ENCODE measurements at places on chromosomes 13 and 19.
A peak's percentile ranks its signal among the peaks of the same experiment; 100 is the strongest.

GRCh38 chr19:3670796-3671679, 29.2 kb downstream of the PIP5K1C start:
- no peak for DNase-seq

DNA sequence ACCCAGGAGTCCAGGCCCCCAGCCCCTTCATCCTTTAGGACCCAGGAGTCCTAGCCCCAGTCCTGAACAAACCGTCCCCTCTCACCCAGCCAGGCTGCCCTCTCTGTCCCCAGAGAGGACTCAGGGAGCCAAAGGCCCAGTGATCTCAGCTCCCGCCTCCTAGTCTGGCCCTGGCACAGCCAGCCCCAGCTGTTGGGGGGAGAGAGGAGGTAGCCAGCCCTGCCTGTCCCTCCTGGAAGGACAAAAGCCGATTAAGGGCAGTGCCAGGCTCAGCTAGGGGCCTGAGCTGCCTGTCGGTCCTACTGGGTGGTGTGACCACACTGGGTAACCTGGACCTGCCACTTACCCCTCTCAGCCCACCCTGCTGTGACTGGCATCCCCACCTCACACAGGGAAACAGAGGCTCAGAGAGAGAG, 14.5 kb downstream of the LIPE start:
- DNase-seq = peak; percentile 88

DNA sequence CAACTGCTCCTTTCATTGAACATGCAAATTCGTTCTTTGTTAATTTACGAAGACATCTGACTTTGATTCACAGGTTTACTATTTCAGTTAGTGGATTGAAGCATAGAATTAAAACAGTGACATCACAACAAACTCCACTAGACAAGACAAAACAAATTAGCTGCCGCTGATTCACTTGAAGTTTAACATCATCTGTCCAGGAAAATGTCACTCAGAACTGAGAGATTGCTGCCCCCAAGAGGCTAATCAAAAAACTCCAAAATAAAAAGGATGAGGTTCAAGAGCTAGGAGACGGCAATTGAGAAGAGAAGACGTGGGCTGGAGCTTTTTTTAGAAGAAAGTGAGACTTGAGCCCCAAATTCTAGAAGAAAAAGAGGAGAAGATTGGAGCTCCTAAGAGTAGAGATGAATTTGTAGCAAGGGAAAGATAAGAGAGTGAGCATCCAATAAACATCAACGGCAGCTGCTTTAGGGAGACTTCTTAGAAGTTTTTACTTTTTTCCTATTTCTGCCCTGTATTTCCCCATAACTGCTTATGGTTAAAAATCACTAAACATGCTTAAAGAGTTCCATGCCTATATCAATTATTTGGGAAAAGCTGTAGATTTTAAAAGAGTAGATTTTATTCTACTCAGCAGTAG, 40.8 kb upstream of the TPP2 start:
- DNase-seq = no peak

GRCh38 chr13:74132776-74133656, 1.2 kb downstream of the KLF12 start:
- peak; percentile 36 for DNase-seq

- DNase-seq = no peak
Observed at GRCh38 chr19:5803752-5804515, 933 bp upstream of the NRTN start.

- peak; percentile 44 for DNase-seq
Observed at GRCh38 chr13:44218501-44219240, 155.0 kb upstream of the SERP2 start.

GRCh38 chr13:48827709-48828108, 148.0 kb upstream of the FNDC3A start:
- no peak for DNase-seq

DNA sequence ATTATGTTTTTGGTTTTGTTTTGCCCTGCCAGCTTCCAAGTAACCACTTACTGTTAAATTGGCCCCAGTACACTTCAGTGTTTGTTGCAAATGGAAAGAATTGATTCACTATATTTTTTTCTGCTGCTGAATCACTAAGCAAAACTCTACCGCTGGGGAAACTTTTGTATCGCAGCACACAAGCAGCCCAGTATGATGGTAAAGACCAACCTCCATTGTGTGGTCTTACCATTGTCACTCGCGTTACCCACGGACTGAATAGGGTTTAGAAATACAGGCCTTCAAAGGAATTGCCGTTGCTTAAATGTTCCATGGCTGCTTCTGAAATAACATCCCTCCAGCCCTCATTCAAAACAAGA, 7.9 kb downstream of the SPATA13 start:
- DNase-seq = no peak

GRCh38 chr13:105345131-105345530, 1190.3 kb downstream of the EFNB2 start:
- no peak for DNase-seq

DNA sequence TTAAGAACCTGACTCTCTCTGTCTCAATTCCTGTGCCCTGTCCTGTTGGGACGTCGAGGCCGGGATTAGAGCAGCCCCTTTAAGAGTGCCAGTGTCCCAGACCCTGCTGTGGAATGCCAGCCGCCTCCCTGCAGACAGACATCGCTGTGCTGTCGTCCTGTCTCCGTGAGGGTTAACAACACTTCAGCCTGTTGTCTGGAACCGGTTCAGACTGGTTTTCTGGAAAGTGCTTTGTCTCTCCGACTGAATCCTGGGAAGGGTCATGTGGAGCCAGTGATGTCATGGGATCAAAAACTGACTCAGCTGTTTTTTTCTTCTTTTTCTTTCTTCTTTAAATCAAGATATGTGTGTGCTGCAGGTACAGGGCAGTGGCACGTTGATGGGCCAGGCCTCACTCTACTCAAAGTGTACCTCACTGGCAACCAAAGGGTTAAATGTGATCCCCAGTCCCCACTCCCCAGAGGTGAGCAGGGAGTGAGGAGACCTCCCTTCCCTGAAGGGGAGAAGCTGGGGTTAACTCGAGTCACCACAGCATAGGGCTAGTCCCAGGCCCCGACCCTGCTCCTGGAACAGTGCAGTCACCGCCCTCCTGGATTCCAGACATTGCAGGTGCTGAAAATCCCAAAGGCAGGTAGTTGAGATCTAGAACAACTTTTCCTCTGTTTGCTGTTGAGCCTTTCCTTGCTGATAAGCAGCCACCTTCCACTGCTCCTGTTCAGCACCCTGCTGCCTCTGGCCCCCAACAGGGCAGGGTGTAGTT, 50.8 kb downstream of the TSSK6 start:
- no peak for DNase-seq

GRCh38 chr13:98896868-98897144, 81.1 kb downstream of the DOCK9 start:
- DNase-seq = no peak

DNA sequence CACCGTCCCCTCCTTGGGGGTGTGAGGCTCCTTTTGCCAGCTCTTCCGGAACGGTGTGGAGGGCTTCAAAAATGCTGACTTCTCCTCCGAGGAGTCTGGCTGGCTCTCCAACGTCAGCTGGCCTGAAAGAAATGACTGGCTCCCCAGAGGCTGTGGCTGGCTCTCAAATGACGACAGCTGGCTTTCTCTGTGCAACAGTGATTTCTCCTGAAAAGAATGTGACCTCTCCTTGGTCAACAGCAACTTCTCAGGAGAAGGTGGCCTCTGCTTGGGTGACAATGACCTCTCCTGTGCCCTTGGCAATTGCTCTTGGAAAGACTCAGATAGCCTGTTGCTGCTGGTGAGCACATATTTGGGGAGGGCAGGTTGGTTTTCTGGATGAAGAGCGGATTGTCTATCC, 29.2 kb downstream of the ONECUT3 start:
- DNase-seq = no peak

GRCh38 chr13:79775830-79776229, 294.9 kb downstream of the NDFIP2 start:
- DNase-seq = no peak

DNA sequence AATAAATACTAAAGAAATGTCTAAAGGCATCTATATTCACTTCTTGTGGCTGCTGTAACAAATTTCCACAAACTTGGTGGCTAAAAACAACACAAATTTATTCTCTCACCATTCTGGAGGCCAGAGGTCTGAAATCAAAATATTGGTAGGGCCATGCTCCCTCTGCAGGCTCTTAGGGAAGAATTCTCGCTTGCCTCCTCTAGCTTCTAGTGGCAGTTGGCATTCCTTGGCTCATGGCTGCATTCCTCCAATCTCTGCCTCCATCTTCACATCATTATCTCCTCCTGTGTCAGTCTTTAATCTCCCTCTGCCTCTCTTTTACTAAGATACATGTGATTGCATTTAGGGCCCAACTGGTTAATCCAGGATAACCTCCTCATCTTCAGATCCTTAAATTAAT, 54.1 kb upstream of the RFXAP start:
- DNase-seq = no peak

DNA sequence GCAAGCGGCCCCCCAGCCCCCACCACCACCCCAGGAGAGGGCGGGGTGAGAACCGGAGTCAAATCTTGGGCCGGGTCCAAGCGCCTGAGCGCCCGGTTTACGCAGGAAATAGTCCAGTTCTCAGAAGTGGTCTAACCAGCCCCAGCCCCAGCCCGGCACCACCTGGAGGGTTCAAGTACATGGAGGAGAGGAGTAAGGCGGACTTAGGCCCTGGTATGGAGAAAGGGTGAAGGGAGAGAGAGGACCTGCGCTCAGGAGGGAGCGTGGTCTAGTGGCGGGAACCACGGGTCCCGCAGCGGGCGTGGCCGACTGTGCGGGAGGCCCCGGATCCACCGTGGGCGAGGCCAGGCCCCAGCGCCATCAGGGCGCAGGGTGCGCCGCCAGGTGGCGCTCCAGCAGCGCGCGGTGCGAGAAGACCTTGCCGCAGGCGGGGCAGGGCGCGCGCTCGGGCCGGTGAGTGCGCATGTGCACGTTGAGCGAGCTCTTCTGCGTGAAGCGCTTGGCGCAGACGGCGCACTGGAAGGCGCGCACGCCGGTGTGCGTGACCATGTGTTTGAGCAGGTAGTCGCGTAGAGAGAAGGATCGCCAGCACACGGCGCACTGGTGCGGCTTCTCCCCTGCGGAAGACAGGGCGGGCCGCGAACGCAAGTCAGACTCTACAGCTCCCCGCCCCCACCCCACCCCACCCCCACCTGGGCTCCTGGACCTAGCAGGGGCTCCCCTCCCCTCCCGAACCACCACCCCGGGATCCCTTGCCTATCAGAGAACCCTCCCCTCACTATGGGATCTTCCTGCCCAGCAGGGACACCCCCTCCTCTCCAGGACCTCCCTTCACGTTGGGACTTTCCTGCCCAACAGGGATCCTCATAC, 2.1 kb upstream of the SLC27A5 start:
- peak; percentile 88 for DNase-seq

DNA sequence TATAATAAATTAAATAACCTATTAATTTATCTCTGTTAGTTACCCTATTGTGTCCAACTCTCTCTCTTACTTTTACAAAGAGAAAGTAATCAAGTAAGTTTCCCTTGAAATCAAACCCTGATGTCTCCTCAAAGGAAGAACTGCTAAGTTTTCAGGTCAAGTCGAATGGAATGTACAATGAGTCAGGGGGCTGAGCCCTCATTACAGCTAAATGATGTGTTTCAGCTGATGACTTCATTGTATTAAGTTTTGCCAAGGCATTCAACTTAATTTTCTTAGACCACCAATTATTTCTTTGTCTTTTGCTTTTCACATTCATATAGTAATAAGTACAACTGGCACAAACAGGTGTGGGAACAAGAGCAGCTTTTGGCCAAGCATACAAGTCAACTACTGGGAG, 54.7 kb upstream of the DCT start:
- DNase-seq = no peak

- DNase-seq = no peak
Observed at GRCh38 chr13:22592515-22592914, 588.3 kb upstream of the SGCG start.

DNA sequence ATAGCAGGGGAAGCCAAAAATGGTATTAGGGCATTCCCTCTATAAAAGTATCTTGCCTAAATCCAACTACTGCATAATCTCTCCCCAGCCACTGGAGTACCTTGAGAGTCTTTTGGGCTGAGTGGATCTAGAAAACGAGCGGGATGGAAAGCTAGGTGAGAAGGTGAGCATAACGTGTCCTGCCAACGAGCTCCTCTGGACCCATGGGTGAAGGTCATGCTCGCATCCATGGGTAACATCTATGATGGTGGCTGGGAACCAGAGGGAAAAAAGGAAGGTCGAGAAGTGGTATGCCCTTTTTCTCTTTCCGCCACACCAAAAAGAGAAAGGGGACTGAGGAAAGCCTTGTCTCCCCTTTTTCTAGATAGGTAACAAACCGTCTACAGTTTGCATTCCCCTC, 63.0 kb downstream of the ZNF208 start:
- DNase-seq = no peak

DNA sequence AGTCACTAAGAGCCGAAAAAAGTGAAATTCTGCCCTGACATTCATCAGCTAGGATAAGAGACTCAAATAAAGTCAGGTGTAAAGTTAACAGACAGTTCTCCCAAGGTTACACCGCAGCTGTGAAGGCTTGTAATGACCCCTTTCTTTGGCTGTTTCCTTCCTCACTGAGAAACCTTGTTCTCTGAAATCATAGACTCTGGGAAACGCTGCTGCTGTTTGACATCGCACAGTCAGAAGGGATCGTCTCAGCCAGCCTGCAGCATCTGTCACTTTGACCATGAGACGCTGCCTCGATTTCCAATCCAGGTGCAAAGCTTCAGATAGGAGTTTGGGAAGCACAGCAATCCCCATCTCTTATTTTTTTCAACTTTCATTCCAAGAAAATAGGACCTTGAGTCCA, 678 bp downstream of the BCAT2 start:
- DNase-seq = no peak

- DNase-seq = no peak
Observed at GRCh38 chr13:103168901-103169508, 102.8 kb upstream of the SLC10A2 start.

- no peak for DNase-seq
Observed at GRCh38 chr19:15992014-15992413, 43.2 kb downstream of the OR10H4 start.

- DNase-seq = no peak
Observed at GRCh38 chr19:8257052-8257443, 47.9 kb downstream of the CERS4 start.

DNA sequence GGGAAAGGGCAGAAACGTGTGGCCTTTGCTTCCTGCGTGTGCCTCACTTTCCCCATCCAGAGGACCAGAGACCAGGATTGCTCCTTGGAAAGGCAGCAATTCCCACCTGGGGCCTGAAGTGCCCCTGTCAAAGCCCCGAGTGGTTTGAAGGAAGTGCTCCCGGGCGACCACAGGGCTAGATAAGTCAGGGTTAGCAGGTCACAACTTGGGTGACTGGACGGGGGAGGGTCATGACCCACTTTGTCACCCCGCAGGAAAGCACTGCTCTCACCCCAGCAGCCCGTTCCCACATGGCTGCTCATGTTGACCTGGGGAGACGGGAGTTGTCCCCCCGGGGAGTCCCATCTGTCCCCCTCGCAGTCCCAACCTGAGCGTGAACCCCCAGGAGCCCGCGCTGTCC, 459 bp downstream of the PRAM1 start:
- no peak for DNase-seq

Measured in dorsolateral prefrontal cortex (tissue), 122 donors.